ENCODE measurements at places on chromosomes 2 and 18.

- no peak for DNase-seq
Measured at GRCh38 chr2:136238286-136239078, 120.5 kb upstream of the CXCR4 start.

- no peak for DNase-seq
Measured at GRCh38 chr2:46490521-46491141, 11.3 kb downstream of the TMEM247 start.

GRCh38 chr2:75199428-75200011, at the start of gene TACR1:
Gene TACR1, minus strand, starts transcription at chr2:75199520. Its CDS starts 586 bp downstream, at chr2:75198934.
- no peak for DNase-seq

- no peak for DNase-seq
Measured at GRCh38 chr2:45637440-45637839, 14.0 kb upstream of the PRKCE start.

DNA sequence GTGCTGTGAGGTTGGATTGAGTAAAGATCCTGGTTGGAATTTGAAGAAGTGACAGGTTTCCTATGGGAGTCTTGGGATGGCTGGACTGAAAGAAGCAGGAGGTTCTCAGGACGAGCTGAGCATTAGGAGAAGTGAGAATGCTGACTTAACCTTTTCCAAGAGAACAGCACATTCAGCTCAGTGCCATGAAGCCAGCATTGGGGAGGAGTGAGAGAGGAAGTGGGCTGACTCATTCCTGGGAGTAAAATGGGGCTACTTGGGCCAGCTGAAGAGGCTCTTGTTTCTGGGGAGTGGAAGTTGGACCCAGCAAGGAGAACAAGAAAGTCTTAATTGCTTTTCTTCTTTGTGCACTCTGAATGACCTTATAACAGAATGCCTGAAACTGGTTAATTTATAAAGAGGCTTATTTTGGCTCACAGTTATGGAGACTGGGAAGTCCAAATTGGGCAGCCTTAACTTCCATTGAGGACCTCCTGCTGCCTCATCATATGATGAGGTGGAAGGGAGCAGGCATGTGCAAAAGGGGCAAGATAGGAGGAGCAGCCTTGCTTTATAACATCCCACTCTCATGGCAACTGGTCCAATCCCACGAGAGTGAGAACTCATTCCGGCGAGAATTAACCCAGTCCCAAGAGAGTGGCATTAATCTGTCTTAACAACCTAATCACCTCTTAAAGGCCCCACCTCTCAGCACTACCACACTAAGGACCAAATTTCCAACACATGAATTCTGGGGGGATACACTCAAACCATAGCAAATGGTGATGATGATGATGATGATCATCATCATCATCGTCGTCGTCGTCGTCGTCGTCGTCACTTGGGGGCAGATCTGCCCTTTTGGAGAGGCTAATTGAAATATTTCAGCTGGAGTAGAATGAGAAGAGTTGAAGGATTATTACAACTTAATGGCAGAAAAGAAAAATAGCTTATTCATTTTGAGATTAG, 26.1 kb downstream of the DGUOK start:
- DNase-seq, result no peak

GRCh38 chr2:241545106-241545505, 13.4 kb upstream of the BOK start:
- no peak for DNase-seq

- no peak for DNase-seq
Measured at GRCh38 chr2:57987835-57988573, 58.6 kb upstream of the VRK2 start.

GRCh38 chr18:63282793-63283192, 36.8 kb downstream of the BCL2 start:
- DNase-seq, result no peak

- no peak for DNase-seq
Measured at GRCh38 chr18:50679056-50679455, 119.2 kb downstream of the MAPK4 start.

DNA sequence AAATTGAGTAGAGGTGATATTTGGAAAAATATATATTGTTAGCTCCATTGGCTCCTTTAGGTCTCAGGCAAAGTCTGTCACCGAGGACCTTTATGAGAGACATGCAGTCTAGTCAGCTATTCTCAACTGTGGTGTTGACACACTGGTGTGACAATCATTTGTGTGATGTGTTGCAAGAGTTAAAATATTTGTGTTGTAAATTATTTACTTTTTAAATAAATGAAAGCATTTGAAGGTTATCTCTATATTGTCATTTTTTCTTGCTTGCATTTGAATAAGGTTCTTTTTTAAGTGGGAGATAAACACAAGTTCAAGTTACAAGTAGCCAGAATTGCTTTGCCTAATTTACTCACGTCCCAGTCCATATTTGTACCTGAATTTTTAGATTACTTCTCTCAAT, 4.3 kb downstream of the REL start:
- DNase-seq, result no peak

DNA sequence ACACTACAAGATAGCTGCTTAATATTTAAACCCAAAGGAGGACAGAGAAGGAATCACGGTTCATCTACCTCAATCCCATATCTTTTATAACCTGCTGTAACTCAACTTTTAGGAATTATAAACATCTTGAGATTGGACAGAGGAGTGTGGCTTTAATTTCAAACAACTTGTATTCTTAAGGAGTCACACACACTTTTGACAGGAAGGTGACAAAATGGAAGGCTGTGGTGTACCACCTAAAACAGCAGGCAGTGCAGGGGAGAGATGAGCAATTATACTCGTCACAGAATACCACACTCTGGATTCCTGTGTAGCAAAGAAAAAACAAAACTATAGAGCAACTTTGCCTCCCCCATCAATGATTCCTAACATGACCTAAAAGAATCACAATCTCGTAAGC, 194.8 kb downstream of the ZEB2 start:
- no peak for DNase-seq

DNA sequence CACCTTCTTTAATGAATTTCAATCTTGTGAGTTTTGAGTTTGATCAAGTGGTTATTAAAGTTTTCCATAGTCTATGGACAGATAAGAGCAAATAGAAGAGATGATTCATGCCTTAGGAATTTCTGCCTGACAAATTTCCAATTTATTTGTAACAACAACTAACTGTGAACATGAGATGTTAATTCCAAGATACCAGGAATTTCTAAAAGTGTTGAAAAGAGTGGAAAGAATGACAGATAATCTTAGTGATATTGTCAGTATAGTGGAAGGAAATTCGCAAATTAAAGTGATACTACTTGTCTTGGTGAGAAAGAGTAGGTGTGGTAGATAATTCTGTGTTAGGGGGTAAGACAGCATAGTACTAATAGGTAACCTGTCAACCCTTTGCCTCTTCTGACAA, 82.4 kb downstream of the AGPS start:
- DNase-seq, result no peak

GRCh38 chr18:572091-572830, 7.9 kb upstream of the CETN1 start:
- DNase-seq, result no peak

GRCh38 chr18:6412933-6413472, 1.7 kb downstream of the L3MBTL4 start:
- no peak for DNase-seq

DNA sequence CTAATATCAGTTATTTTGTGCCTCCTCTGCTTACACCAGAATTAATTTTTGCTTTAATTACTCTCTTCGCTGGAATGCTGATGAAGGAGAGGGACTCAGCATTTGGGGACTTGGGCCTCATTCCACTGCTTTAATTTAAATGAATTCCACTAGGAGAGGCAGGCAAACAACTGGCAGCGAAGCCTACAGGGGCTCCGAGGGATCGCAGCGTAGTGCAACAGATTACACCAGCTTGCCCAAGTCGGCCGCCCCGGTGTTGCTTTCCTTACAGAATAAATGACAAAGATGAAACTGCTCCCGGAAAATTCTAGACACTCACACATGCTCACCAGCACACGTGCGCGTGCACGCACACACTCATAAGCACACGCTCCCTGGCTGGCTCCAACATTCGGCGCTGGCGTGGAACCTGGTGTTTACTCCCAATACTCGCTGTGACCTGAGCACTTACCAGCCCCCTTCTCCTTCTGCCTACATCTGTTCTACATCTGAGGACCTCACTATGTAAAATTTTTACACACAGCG, 175.4 kb downstream of the ZNF521 start:
- DNase-seq, result no peak

- DNase-seq, result no peak
Measured at GRCh38 chr18:37188016-37188791, 359.3 kb downstream of the KIAA1328 start.

- no peak for DNase-seq
Measured at GRCh38 chr2:119827866-119828507, 68.3 kb downstream of the PTPN4 start.

DNA sequence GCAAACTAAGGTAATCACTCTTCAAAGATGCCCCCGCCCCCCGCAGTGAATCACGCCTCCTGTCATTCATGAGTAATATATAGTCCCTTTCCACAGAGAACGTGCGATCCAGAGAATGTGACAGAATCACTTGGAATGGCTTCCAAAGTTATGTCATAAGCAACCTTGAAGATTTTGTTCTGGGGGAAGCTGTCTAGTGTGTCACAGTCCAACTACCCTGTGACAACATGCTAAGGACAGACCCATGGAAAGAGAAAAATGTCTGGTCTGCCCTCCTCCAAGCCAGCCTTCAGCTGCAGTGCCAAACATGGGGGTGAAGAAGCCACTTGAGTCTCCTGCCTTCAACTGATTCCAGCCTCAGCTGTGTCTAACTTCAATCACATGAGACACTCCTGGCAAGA, 259.1 kb downstream of the SS18 start:
- DNase-seq, result no peak

DNA sequence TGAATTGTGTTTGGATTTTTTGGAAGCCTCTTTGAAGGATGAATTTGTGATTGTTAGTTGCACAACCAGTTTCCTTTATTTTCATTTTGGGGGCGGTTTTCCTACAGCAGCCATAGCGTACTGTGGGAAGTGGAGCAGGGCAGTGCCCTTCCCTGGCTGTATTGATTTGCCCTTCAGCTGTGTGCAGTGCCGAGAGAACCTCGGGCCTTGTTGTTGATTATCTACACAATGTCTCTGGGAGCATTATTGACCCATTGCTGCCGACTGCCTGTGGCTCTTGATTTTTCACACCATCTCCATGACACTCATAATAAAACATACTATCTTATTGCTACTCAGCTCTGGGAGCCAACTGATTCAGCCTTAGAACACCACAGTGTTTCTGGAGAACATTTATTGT, 162.2 kb upstream of the BOD1L2 start:
- DNase-seq, result no peak

DNA sequence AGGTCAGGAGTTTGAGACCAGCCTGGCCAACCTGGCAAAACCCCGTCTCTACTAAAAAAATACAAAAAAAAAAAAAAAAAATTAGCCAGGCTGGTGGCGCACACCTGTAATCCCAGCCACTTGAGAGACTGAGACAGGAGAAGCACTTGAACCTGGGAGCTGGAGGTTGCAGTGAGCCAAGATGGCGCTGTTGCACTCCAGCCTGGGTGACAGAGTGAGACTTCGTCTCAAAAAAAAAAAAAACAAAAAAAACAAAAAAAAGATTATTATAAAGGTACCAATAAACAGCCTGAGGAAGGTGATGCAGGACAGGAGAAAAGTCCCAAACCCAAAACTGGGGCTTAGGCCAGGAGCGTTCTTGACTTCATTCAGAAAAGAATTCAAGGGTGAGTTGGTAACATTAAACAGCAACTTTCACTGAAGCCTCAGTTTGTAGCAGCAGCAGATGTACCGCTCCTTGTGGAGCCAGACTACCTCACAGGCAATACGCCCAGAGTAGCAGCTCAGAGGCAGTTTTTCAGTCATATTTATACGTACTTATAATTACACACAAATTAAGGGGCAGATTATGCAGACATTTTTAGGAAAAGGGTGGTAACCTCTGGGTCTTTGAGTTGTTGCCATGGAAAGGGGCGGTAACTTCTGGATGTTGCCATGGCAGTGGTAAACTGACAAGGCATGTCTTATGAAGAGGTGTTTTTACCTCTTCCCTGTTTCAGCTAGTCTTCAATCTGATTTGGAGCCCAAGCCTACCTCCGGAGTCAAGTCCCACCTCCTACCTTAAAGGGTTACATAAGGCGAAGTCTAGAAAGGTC, 1596.6 kb upstream of the CELF4 start:
- DNase-seq, result no peak

GRCh38 chr2:178282075-178282815, 87.9 kb downstream of the OSBPL6 start:
- no peak for DNase-seq

DNA sequence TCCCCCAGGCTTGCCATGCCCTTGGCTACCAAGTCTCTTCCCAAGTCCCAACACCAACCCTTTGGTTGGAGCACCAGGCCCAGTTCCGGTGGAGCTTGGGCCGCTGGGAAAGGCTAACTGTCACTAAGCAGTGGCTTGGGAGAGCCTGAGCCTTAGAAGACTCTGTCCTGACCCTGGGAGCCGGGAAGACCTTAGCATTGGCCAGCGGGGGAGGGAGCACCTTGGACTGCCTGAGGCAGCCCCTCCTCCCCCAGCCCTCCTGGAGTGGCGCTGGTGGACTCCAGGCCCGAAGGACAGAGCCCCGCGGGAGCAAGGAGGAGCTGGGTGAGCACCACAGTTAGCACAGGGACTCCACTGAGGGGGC, 62.5 kb upstream of the POMC start:
- no peak for DNase-seq

DNA sequence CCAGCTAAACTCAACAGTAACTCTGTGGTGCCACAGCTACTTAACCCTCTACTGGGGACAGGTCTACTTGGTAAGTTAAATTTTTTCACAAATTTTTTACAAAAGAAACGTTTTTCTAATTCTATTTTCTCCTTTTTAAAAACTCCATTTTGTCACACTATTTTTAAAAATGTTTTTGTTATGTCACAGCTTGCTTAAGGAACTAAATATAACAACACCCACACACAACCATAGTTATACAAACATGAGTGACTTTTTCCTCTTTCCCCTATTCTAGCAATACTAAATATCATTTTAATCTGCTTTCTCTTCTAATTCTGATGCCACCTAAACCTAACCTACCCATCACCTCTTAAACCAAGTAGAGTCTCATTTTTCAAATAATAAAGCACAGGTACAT, 160.5 kb upstream of the EPC2 start:
- no peak for DNase-seq

DNA sequence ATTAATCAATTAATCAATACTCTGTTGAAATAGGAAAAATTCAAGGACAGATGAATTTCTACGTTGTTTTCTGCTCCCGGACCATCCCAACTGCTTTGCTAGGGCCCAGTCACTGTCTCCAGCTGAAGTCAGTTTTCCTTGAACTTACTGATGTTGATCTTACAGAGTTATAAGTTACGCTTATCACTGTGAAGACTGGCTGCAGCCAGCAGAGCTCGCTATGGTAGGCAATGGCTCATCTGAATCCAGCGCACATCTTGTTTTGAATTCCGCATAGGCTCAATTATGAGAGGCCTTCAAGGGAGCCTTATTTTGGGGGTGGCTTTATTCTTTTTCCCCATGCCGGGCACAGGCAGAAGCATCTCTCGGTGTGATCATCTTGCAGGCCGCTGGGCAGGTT, 2.7 kb downstream of the MC2R start:
- DNase-seq, result no peak

Data from activated CD4-positive, alpha-beta T cell treated with anti-CD3 and anti-CD28 coated beads for 24 hours (primary cell).